ENCODE measurements at places on chromosomes 16 and 17.

- DNase-seq, result no peak
These were observed 37.2 kb upstream of the ULK2 start for GRCh38 chr17:19904924-19905323.

- DNase-seq, result no peak
These were observed 2.5 kb downstream of the CAPNS2 start for GRCh38 chr16:55569025-55569424.

GRCh38 chr16:62021161-62021581, 15.1 kb downstream of the CDH8 start:
- DNase-seq, result no peak

DNA sequence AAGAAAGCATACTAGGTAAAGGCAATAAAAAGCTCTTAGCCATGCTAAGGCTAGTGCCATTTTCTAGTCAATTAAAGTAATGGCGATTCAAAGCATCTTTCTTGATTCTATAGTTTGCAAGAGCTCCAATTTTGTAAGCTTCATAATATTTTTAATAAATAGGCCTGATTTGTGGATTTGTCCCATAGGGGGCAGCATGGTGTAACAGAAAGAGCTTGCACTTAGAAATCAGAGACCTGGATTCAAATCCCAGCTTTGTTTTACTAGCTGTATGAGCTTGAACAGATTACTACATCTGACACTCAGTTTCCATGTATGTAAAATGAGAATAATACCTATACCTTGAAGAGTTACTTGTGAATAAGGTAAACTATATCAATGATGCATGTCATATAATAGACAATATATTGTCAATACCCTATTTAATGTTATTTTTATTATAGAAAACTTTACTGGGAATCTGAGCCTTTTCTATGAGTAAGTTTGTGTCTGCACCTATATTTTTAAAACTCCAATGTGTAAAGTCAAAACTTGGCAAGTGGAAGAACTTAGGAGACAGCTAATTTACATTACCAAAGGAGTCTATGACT, 93.6 kb upstream of the NOG start:
- no peak for DNase-seq

DNA sequence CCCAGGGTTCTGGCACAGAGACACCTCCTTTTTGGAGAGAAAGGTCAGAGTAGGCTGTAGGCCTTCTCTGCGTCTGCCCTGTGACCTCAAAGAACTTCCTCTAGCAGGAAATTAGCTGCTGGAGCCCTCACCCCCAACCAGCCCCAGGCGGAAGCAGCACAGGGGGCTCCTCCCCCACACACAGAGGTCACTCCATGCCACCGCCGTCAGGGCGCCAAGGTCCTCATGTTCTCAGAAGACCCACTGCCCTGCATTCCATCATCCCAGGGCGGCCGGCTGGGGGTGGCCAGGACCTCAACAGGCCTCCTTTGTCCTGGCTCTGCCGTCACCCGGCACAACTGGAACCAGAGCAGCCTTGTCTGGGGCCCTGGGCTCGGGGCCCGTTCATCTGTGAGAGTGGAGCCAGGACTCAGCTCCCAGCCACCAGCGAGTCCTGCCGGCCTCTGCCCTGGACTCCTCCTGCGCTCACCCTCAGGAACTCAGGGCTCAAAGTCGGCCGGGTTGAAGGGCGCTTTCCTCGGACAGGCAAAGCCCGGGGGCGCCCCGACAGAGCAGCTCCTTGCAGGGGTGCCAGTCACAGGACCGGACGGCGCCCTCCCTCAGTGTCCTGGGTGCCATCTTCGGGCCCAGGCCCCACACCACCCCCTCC, 1.2 kb downstream of the TMC6 start:
- no peak for DNase-seq

GRCh38 chr16:79560923-79561322, 39.6 kb downstream of the MAF start:
- no peak for DNase-seq

DNA sequence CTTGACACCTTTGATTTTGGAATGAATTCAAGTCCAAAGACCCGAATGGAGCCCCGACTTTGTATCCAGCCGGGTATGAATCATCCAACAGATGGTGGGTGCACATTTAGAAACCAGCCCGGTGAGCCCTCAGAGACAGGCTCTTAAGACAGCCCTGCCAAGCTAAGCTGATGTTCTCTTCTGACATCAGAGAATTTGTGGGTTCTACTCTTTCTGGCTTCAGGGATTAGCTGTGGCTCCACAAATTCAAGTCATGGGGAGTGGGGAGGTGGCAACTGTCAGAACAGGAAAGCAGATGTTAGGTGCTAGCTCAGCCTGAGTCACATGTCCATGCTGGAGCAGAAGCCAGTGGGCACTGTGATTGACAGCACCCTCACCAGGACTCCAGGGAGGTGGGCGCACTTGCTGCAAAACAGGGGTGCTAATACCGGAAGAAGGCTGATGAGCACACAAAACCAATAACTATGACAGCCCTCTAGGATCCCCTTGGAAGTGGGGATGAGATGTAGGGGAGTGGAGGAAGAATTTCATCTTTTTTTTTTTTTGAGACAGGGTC, 31.4 kb upstream of the XYLT2 start:
- DNase-seq, result no peak

DNA sequence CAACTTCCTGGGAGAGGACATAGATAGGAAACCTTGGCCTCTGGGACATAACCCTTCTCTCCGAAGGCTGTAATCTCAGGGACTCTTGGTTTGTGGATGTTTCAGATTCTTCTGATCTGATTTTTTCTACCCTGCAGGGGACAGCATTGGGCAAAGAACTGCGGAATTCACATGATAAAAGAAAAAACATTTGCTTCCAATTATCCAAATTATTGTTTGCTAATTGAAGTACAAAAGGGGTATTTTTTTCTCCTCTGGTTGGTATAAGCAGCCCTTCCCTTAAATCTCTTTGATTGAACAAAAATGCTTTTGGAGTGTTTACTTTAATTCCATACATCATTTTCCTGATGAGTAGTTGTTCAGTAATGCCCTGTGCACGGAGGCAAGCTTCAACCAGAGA, 251.7 kb upstream of the IRX3 start:
- no peak for DNase-seq

DNA sequence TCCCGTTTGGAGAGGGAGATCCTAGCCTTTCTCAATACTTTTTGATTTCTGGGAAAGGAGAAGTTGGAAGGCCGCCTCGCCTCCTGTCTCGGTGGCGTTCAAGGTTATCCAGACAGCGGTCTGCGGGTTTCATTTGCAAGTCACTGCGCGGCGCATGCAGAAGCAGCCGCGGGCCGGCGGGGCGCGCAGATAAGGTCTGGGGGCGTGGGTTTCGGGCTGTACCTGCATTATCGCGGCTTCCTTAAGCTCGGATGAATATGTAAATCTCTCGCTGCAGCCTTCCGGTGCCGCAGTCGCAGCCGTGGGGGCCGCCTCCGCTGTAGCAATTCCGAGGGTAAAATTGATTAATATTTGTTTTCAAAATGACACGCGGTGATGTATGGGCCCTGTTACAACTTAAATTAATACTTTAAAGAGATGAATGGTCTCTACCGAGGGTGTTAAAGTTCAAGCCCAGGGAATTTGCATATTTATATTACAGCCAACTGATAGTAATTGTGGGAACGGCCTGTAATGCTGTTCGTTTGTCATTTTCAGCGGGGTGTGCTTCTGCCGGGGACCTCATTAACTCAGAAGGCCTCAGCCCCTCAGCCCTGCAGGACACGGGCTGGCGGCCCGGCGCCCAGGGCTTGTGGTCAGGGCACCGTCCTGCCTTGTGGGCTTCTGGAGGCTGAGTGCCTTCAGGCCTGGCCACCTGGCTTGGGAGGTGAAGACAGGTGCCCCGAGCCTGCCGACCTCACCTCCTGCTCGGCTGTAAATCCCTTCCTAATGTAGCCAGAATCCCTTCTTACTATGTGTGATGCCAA, 99.4 kb downstream of the CYLD start:
- DNase-seq, result peak; percentile 10

DNA sequence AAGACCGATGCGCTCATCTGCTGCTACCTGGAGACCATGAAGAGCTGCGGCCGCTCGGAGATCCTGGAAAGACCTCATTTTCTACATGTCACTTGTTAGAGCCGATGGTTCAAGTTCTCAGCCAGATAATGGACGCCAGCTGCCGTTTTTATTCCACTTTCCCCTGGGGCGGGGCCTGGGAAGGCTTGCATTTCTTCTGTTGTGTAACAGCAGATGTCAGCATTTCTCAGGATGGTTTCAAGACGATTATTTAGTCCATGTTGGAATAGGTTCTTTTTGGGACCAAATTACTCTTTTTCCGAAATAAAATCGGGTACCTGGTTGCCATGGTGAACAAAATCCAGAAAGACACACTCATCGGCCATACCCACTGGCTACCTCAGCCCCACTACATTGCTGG, 1418.3 kb downstream of the CDH11 start:
- DNase-seq, result no peak

DNA sequence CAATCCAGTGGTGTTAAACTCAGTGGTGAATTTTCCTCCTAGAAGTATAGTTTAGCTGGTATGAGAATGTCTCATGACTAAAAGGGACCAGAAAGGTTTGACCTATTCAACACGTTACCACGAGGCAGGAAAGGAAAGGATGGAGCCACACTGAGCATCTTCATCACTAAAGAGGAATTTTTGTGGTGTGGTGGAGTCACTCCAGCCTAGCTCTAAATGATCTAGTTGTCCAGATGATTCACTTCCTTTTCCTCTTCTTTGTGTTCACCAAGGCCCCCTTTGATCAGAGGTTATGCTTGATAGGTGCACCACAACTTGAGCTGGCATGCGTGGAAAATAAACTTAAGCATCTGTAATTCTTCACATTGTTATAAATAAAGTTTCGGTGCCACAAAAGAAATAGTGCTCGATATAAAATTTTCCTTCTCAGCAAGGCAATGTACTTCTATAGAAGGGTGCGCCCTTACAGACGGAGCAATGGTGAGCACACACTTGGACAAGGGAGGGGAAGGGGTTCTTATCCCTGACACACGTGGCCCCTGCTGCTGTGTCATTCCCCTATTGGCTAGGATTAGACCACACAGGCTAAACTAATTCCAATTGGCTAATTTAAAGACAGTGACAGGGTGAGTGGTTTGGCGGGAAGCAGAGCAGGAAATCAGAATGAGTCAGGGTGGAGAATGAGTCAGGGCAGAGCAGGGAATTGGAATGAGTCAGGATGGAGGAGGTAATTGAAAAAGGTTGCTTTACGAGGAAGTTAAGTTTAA, 254.6 kb downstream of the HS3ST3A1 start:
- no peak for DNase-seq

- peak; percentile 89 for DNase-seq
These were observed 8.9 kb downstream of the UBTF start for GRCh38 chr17:44210342-44211192.

DNA sequence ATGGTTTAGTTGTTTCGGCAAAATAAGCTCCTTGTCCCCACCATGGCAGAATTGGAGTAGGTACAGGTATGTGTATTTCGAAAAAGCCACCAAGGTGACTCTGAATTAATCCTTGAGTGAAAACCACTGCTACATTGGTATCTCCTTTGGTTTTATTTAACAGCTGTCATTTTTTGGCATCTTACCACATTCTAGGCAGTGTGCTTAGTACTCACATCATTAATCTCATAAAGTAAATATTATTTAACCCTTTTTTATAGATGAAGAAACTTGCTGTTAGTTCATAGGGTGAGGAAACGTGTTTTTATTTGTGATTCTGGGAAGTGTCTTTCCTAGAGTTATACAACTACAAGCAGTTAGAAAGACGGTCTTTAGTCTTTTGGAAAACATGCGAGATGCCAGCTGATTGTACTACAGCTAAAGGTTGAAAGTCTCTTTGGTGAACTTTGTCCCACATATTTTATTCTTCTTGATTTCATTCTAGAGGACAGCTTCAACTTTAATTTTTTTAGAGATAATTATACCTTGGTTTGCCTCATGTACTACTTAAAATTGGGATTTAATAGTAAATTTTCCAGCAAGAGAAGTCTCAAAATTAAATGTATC, 6.5 kb downstream of the ATAD5 start:
- DNase-seq, result no peak

- no peak for DNase-seq
These were observed 15.9 kb downstream of the SLC46A1 start for GRCh38 chr17:28390141-28390540.

DNA sequence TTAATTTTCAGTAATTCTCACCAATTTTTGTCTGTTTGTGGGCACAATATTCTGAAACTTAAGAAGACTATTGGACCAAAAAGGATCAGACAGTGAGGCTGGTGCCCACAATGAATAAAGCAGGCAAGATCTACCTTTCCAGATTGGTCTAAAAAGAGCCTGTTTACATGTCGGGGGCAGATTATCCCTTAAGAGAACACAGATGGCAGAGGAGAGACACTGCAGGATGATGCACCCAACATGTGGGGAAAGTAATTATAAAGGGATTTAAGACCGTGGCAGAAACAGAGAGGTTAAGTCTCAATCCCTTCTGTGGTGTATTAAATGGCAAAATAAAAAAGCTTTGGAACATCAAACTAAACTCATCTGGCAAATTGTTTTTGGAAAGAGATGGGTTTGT, 331.8 kb upstream of the CDH11 start:
- no peak for DNase-seq

DNA sequence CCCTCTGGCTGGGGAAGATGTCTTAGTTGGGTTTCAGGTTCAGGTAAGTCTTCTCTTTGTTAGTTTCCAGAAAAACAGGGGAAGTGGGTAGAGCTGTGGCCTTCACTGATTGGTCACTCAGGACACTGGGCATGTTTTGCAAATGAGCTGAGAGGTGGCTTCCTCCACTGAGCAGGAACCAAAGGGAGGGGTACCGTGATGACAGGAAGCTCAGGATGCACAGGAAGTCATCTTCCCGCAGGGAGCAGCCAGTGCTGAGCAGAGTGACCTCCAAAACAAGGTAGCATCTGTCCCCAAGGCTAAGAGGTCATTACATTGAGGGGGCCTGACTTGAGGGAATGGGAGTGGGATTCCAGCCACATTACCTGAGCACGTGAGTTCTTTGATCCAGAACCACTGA, 5.6 kb downstream of the NT5C start:
- DNase-seq, result no peak

- no peak for DNase-seq
These were observed 9.3 kb downstream of the BECN1 start for GRCh38 chr17:42814633-42815399.

- no peak for DNase-seq
These were observed 47.6 kb upstream of the PVALEF start for GRCh38 chr17:81117672-81118198.

GRCh38 chr16:30844671-30845449, 49.0 kb downstream of the BCL7C start:
- DNase-seq, result peak; percentile 68

- peak; percentile 40 for DNase-seq
These were observed 13.6 kb downstream of the G6PC3 start for GRCh38 chr17:44084131-44084538.

Data from stimulated activated CD8-positive, alpha-beta memory T cell treated with anti-CD3 and anti-CD28 coated beads, Interleukin-2, amount 100 ng/mL, for 48 hours (primary cell).